Stomach (tissue), 19 donors: ENCODE measurements at places on chromosomes 16 and 17. TPM values are rescaled to one million over a fixed set of nuclear protein-coding genes. Genes with fewer than 3 reads are reported as not detected.

- DNase-seq = no peak
Measured at GRCh38 chr16:64615630-64616280, 506.1 kb downstream of the CDH11 start.

The RHBDF1 gene
- total RNA-seq = 185 TPM

The ZNF18 gene
- total RNA-seq = 6.7 TPM

The MT1H gene
- total RNA-seq = not detected

DNA sequence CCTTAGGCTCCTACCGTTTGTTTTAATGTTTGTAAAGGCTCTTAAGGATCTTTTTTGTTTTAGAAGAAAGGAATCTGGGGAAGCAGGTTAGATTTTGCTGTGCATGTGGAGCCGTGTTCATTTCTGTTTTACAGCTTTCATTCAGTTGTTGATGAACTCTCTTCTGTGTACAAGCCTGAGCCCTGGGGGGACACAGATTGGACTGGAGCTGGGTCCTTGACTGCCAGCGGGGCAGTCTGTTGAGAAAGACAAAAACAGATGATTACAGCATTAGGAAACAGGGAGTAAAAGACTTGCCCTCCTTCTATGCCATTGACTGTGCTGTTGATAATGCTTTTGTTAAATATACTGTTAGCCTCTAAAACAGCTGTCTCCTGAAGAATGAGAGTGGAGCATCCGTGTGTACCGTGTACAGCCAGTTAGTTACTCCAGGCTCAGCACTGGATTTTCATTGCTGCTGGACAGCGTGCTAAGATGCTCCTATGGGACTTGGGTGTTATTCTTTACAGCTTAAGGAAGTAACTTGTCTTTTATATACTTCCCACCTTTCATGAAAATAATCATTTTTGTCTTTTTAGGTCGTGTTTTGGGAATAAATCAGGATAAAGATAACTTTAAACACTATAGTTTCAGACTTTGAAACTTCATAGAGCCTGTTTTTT lies 3.2 kb downstream of the MAP1LC3B start:
- peak; percentile 1 for DNase-seq

The CCL7 gene
- total RNA-seq = not detected

The ALDH3A1 gene
- total RNA-seq = 187 TPM

GRCh38 chr17:22102177-22102576 lies 409.9 kb downstream of the KCNJ18 start:
- DNase-seq = no peak

DNA sequence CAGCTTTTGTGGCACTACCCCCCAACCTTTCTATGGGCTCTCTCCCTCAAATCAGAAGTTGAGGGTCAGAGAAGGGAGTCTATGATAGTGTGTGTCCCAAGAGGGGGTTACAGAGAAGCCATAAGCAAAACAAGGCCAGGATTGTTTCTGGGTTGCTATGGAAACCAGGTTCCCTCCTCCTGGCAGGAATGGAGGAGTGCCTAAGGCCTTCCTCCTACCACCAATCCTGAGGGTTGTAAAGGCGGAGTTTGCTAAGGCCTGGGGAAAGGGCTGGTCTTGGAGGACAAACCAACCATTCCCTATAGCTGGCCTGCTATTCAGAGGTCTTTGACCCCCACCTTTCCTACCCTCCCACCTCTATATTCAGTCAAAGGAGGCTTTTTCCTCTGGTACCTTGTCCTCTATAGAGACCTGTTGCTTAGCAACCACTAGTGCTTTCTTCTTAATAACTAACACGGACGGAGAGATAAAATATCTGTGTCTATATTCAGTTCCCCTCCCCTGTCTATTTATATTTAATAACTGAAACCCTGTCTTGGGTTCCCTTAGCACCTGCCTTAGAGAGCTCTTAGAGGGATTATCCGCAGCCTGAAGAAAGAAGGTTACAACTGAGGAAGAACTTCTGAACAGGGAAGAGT lies 43.4 kb downstream of the NEUROD2 start:
- no peak for DNase-seq

DNA sequence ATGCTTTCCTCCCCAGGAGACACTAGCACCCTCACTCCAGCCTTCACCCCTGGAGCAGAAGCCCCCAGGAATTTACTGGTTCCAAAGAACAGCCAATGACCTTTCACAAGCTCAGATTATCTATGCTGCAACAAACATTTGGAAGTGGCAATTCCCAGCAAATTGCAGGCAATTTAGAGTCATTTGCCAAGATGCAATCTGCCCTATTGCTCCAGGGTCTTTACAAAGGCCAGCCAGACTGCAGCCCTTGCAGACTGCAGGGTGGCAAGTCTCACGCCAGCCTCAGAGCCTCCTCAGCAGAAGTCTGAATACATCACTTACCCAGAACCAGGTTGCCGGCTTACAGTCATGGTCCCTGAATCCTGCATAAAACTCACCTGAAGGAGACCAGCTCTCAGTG lies 21.8 kb downstream of the AXIN1 start:
- no peak for DNase-seq

DNA sequence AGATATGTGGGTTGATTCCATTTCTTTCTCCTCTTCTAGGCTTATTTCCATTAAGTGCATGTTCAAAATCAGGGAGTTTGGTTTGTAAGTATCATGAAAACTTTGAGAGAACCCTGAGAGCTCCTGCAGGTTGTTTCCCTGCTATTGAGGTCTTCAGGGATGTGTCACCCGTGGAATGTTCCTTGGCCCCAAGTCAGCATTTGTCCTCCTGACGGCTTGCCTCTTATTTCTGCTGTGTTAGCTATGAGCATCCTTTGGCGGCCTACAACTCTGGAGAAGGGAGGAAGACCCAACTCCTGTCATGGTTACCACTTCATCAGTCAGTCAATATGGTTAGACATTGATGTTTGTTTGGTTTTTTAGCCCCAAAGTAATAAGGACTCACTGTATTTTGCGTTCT lies 180.8 kb downstream of the FTO start:
- no peak for DNase-seq

The MPP2 gene
- 6.4 TPM for total RNA-seq

The BRIP1 gene
- total RNA-seq = 0.58 TPM

The ADGRG3 gene
- total RNA-seq = not detected

DNA sequence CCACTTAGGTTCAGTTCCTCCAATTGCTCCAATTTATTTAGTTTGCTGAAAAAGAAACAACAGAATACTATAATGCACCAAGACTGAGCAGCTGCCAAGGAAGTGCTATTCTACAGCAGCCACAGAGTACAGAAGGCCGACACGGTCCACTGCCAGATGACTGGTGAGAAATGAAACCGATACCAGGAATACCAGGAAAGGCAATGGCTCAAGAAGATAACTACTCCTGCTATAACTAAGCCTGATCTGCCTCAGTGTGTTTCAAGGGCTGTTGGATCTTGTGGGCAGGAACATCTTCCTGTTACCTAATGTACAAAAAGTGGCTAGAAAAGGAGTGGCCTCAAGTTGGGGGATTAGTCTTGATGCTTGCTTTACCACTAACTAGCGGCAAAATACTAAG lies 32.8 kb downstream of the MARVELD3 start:
- no peak for DNase-seq

The ATP2A1 gene
- total RNA-seq = not detected

DNA sequence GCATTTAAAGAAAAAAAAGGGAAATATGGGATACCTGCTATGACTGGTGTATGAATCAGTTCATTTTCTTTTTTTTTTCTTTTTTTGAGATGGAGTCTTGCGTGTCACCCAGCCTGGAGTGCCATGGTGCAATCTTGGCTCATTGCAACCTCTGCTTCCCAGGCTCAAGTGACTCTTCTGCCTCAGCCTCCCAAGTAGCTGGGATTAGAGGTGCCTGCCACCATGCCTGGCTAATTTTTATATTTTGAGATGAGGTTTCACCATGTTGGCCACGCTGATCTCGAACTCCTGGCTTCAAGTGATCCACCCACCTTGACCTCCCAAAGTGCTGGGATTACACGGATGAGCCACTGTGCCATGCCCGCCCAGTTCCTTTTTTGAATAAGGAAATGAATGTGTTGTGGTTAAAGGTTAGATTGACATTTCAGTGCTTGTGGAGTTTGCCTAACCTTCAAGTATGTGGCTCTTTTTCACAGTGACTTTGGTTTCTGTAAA lies 7.7 kb downstream of the HAPSTR1 start:
- DNase-seq = peak; percentile 59

- no peak for DNase-seq
Measured at GRCh38 chr16:67825906-67826305, 16.2 kb upstream of the THAP11 start.

DNA sequence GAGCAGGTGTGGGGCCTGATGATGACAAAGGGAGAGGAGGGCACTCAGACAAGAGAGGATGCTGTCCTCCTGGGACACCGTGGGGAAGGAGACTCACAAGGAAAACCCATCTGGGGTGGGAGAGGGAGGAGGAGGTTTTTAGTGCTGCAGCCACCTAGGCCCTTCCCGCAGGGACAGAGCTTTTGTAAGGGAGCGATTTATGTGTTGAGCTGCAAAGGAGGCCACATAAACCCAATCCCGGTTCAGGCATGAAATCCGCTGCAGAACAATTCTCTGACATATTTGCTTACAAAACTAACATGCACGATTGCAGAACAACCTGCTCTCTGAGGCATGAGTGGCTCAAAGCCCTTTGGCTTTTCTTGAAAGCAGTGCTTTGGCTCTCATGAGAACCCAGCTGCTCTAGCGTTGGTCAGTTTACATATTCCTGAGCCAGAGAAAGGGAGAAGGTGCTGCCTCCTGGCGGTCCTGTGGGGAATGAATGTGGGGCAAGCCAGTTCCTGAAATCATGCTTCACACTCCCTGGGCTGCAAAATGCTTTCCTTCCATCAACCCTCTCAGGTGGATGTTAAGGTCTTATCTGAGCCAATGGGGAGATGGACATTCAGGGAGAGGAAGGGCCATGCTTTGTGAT lies 122.4 kb upstream of the NLRP1 start:
- DNase-seq = peak; percentile 45

- DNase-seq = no peak
Measured at GRCh38 chr16:81318711-81319110, 3.9 kb downstream of the GAN start.

DNA sequence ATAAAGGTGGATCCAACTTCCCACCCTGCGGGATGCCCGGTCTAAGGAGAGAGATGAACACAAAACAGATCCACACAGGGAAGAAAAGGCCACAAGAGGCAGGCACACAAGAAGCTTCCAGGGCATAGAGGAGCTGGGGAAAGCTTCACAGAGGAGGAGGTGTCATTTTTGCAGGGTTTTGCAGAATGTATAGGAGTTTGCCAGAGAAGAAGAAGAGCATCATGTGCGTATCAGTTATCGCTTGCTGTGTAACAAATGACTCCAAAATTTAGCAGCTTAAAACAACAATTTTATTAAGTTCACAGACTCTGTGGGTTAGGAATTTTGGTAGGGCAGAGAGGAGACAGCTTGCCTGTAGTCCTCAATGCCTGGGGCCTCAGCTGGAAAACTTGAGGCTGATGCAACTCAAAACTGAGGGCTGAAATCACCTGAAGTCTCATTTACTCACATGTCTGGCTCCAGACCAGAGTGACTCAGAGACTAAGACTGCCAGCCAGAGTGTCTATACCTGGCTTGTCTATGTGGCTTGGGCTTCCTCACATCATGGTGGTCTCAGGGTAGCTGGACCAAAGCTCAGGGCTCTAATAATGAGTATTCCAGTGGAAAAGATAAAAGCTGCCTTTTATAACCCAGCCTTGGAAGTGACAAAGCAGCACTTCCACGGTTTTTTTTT lies 33.9 kb upstream of the ZNF423 start:
- no peak for DNase-seq

The SPNS2 gene
- total RNA-seq = 27.7 TPM

DNA sequence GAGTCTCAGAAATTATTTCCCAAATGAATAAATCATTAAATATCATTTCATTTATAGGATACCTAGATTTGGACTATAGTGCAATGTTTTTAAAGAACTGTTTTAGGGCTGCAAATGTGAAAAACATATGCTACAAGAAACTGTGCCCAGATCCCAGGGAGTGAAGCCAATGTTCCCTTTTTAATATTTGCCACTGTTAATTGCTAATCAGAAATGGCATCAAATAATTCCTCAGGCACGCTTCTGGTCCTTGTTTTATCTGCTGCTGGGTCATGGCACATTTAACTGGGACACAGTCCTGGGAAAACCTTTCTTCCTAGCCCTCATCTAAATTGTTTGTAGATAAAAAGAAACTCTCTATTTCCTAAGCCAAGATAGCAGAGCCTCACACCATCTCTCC lies 79.3 kb upstream of the CNTNAP4 start:
- DNase-seq = no peak

- DNase-seq = peak; percentile 71
Measured at GRCh38 chr17:17236295-17237025, 508 bp downstream of the FLCN start.

The CDK3 gene
- 4.9 TPM for total RNA-seq

- no peak for DNase-seq
Measured at GRCh38 chr16:89308391-89309333, 91.2 kb downstream of the ZNF778 start.

The ZNF785 gene
- total RNA-seq = 49.0 TPM

DNA sequence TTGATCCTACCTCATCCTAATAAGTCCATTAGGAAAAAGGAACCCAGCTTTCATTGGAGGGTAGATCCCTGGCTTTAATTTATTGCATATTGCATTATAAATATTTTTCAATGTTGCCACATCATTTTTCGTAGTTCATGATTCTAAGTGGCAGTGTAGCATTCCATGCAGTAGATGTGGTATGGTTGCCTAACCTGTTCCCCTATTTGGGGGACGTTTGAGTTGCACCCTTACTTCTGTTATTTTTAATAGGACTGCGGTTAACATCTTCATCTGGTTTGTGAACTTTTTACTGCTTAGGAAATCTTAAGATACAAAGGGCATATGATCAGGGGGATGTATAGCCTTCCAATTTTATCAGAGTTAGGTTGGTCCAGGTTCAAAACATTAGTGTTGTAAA lies 5.4 kb downstream of the SCPEP1 start:
- DNase-seq = no peak

DNA sequence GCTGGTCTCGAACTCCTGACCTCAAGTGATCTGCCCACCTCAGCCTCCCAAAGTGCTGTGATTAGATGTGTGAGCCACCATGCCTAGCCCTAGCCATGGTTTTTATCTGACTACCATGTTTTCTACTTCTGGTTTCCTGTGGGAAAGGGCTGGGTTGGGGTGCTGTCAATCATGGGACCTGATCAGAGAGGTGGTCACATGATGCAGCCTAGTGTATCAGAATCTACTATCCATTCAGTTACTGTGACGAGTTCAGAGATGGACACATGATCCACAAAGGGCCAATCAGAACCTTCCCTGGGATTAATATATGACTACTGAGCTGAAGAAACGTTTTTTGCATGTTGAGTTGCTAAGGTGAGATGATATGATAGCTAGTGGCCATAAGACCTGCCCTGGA lies 59.1 kb downstream of the ABCC6 start:
- DNase-seq = no peak

- DNase-seq = no peak
Measured at GRCh38 chr16:17265154-17265553, 205.6 kb downstream of the XYLT1 start.

GRCh38 chr17:40963838-40964237 lies 2.9 kb downstream of the KRT39 start:
- DNase-seq = no peak

GRCh38 chr17:76493505-76494167 lies 7.6 kb downstream of the RHBDF2 start:
- peak; percentile 39 for DNase-seq

DNA sequence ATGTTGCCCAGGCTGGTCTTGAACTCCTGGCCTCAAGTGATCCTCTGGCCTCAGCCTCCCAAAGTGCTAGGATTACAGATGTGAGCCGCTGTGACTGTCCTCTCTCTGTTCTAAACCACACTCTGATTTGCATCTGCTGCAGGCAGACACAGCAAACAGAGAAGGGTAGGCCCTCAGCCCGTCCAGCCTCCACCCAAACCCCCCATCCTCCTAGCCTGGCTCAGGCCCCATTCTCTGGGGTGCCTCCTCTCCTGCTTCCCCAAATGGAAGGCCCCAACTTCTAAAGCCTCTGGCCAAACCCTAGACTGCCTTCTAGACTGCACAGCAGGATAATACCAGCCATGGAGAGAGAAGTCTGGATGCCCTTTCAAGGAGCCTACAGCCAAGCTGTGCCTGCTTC lies 4.1 kb upstream of the GFAP start:
- DNase-seq = no peak
